ENCODE measurements at places on chromosomes 12 and 14.

- DNase-seq: no peak
Measured at GRCh38 chr12:47828976-47829482, 9.3 kb upstream of the HDAC7 start.

- DNase-seq: no peak
Measured at GRCh38 chr14:105028251-105028927, 7.5 kb upstream of the CDCA4 start.

DNA sequence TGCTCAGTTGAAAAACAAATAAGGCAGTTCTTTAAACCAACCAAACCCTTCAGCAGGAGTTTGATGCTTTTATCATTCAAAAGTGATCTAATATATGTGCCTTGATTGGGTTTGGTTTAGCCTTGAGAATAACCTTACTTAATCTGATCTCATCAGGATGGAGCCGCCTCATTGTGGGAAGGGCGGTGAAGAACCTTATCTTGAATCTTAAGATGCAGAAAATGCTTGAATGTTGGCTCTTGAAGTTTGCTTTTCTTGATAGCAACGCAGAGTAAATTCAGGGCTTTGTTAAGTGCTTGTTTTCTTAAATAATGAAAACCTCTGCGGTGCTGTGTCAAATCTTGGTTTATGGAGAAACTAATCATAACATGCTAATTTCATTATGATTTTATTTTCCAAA, 138.2 kb downstream of the MON2 start:
- no peak for DNase-seq

GRCh38 chr12:104063712-104064030, 660 bp upstream of the HCFC2 start:
- DNase-seq: no peak

- DNase-seq: no peak
Measured at GRCh38 chr12:92110083-92110640, 35.5 kb downstream of the BTG1 start.

- DNase-seq: peak; percentile 13
Measured at GRCh38 chr14:54503486-54503885, 6.2 kb upstream of the CGRRF1 start.

GRCh38 chr14:101121508-101122139, 218.1 kb upstream of the RTL1 start:
- DNase-seq: no peak

- DNase-seq: no peak
Measured at GRCh38 chr12:104769144-104769561, 188.9 kb downstream of the SLC41A2 start.

DNA sequence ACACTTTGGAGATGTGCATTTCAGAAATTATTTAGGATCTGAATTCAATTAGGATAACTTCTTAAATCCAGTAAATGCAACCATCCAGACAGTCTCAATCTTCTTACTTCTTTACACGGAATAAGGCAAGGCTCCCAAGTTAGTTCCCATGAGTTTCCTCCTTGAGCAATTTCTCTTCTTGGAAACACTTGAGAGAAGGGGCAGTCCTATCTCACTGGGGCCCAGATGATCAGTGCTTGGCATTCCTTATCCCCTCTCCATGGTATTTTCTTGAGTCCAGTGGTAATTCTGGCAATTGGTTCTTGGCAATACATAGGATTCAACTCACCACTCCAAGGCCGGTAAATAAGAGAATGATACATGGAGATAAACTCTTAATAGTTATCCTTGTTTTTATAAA, 87.1 kb upstream of the PTHLH start:
- no peak for DNase-seq

DNA sequence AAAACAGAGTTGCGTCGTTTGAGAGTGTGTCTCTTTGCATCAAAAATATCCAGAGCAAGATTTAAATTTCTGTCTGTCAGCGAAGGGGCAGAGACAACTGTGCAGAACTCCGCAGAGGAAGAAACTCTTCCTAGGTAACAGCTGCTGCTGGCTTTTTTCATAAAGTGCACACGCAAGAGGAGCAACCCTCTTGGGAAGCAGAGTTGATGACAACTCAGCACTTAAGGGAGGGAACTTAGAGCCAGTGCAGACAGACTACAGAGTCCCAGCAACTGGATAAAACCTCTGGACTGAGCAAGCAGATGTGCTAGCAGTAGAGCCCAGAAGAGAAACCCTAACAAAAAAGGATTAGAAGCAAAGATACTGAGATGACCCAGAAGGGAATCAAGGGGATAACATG, 337.1 kb downstream of the PCNX1 start:
- no peak for DNase-seq

DNA sequence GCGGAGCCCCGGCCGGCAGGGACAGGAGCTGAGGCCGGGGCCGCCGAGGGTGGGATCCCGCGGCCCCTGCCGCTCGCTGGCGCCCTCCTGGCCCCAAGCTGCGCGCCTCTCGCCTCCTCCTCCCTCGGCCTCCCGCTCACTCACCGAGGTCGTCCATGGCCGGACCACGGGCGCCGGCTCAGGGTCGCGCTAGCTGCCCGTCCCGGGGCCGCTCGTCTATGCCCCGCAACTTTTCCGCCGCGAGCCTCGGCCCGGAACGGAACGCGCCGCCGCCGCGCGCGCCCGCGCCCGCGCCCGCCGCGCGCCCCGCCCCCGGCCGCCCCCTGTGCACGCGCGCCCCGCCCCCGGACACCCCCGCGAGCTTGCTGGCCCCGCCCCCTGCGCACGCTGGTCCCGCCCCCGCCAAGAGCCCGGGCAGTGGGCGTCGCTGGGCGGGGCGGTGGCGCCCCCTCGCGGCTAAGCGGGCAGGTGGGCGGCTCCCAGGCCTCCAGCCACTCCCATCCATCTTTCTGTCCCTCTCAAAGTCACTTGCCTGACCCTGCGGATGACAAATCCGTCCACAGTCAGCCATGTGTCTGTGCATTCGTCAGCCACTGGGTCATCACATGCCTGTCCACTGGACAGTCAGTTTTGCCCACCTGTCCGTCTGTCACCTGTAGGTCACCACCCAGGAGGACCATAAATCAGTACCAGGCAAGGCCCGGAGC, at the start of gene PXN:
Gene PXN (minus strand): TSS at position 258 of the 707 bp plus-strand sequence. CDS start 101 bp downstream, at position 157.
- peak; percentile 55 for DNase-seq

DNA sequence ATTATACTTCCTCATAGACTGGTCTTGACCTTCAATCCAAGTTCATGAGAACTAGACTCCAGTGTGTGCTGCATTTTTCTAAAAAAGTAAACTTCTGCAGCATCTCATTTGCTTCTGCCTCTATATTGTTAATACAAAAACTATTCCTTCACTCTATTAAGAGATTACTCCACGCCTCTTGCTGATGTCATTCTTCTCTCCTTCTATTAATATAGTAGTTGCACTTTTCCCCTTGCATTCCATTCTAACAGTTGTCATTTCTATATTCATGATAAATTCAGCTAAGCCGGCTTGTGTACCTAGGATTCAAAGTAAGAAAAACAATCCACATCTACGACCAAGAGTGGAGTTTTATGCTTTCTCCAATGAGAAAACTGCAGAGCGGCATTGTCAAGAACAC, 480.4 kb upstream of the NOVA1 start:
- DNase-seq: no peak

DNA sequence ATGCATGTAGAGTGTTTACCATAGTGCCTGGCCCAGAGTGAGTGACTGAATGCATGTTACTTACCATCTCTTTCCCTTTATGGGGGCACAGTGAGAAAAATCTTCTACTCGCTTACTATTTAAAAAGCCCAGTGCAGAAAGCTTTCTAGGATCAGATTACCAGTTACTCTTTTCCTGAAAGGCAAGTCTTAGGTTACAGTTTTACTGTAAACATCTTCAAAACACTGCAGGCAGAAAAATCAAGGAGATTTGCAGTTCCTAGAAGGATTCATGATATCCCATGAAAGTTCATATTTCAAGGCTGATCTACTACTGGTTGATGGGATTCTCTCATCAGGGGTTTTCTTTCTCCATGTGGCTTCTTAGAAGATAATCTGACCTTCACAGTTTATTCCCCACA, 29.3 kb upstream of the DAAM1 start:
- no peak for DNase-seq

DNA sequence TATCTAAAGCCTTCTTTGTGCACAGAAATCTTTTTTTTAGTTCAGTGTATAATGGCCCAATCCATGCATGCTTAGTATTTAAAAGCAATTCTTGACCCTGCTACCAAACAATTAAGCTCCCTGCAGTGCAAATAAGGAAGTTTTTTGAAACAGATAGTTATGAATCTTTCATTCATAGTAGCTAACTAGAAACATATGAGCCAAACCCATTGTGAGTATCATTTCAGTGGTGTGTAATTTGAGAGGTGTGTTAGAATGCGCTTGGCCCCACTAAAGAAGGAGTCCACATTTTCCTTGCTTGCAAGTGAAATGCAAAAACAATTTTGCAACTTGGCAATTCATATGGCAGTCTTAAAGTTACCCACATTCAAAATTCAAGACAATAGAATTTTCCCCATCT, 14.4 kb downstream of the EPS8 start:
- DNase-seq: no peak

GRCh38 chr12:22731236-22731635, 106.3 kb downstream of the ETNK1 start:
- DNase-seq: no peak

DNA sequence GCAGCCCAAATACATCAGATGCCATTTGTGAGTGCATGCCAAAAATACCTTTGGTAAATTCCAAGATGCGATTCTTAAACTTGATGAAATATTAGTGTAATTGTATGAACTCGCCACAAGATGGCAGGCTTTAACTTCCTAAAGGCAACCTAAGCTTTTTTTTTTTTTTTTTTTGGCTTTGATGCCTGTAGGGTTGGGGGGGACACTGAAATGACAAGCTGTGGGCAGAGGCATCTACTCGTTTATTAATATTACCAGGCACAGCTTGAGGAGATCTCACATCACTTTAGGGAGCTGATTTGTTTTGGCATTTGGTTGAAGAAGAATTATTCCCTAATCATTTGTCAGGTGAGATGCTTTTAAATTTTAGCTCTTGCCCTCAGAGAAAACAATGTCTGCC, 126.7 kb upstream of the CCDC196 start:
- peak; percentile 16 for DNase-seq

DNA sequence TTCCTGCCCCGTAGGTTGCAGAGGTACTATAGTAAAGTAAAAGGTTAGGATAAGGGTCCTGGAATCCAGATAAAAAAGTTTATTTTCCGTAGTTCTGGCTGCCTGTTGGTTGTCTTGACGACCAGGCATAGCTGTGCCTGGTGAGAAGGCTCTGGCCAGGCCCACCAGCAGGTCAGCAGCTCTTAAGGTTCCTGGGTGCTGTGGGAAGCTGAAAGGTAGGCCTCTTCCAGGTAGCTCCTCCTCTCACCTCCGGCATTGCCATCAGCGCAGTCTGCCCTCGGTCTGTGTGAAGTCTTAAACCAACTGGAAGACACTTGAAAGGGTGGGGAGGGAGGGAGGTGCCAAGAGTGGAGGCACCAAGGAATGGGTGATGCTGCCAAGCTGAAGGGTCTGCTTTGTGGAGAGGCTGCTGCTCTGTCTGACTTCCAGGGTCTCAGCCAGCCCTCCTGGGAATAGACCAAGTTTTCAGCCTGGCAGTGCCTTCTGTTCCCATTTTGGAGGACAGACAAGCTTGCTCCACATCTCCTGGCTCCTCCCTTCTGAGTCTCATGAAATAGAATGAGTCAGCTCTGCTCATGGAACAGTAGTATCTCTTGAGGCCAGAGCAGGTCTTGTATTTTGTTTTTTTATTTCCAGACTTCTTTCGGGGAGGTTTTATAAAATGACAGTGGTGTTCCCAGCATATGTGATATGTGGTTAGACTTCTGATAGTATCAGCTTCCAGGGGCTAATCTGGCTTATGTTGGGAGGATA, 5.2 kb upstream of the ACADS start:
- DNase-seq: peak; percentile 39

- no peak for DNase-seq
Measured at GRCh38 chr12:104624529-104624928, 167.8 kb downstream of the CHST11 start.

DNA sequence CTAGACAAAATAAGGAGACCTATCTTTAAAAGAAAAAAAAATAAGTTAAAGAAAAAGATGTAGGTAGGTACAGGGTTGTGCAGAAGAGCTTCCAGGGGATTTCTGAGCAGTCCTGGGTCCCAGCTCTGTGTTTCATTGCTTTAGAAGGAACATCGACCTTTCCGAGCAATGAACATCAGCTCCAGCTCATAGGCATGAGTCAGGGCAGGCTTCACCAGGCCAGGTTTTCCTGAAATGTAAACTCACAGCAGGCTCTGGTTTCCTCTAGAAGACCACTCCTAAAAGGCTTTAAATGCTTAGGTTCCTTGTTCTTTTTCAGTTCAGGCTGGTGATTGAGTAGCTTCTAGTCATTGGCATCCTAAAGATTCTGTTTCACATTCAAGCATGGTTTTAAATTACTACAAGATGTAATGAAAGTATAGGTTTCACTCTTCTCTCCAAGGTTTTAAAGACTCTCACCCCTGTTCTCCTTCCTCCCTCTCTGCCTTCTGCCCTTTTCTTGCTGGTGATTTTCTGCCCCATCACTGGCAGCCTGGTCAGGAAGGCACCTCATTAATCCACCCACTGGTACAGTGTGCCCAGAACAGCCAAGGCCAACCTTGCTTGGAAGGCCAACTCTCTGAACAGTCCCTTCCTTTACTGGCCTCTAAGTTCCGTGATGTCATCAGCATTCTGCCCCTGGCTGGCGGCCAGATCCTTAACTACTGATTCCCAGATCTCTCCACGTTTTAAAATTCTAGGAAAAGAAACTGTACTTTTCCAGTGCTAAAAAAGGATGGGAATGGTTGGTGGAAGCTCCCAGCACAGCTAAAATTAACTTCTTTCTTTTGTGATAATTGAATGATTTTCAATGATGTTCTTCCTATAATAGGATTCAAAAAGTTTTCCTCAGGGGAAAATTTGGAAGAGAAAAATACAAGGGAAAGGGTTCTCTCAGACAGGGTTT, 109.4 kb upstream of the HIF1A start:
- DNase-seq: no peak
